Natural killer cell treated with Interleukin-12 subunit alpha and Interleukin-12 subunit beta and Interleukin-15 and Interleukin-18, amount 100 ng/mL, for 72 hours (primary cell): ENCODE measurements at places on chromosomes 3 and 15. TPM values are rescaled to one million over a fixed set of nuclear protein-coding genes. Genes with fewer than 3 reads are reported as not detected.
A peak's percentile ranks its signal among the peaks of the same experiment; 100 is the strongest.

The CHMP2B gene
- total RNA-seq = 29.9 TPM

The A4GNT gene
- total RNA-seq = not detected

The PIERCE2 gene
- total RNA-seq = not detected

The CLDN18 gene
- total RNA-seq = not detected

The PARP6 gene
- total RNA-seq = 48.5 TPM

The FBXW12 gene
- not detected for total RNA-seq

The CASR gene
- total RNA-seq = not detected

The ITIH3 gene
- total RNA-seq = not detected

DNA sequence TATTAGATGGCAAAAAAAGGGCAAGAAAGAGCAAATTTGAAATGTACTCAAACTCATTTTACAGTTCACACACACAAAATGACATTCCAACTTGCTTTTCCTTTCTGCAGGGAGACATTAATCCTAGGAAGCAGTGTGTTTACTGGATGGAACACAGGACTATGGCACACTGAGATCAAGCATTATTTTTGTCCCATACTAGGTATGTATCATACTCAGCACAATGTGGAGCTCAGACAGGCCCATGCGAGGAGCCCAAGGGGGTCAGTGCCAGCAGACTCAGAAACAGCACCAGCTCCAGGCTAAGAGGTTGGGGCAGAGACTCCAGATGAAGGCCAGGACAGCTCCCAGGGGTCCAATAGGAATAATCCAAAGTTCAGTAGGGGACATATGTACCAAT lies 30.8 kb upstream of the SLC35G2 start:
- no peak for DNase-seq

GRCh38 chr3:188468196-188468595 lies 314.2 kb downstream of the LPP start:
- DNase-seq = no peak

- DNase-seq = no peak
Observed at GRCh38 chr3:177781686-177782161, 584.4 kb upstream of the TBL1XR1 start.

GRCh38 chr3:29514170-29514569 lies 233.3 kb downstream of the RBMS3 start:
- DNase-seq = no peak

DNA sequence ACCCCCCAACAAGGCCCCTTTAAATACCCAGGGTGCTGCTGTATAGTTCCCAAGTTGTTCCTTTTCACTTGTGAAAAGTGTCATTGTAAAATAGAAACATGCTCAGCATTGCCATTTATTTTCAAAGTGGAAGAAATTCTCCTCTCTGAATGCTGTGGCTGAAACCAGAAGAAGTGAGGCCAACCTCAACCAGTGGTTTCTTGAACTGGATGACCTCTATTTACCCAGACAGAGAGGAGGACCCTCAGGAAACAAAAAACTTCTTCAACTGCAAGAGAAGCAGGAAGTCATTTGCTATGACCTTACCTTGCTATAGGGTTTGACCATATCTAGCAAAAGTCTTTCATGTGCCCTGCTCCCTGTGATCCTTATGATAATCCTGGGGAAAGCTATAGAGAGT lies 209.7 kb upstream of the RARB start:
- DNase-seq = no peak

DNA sequence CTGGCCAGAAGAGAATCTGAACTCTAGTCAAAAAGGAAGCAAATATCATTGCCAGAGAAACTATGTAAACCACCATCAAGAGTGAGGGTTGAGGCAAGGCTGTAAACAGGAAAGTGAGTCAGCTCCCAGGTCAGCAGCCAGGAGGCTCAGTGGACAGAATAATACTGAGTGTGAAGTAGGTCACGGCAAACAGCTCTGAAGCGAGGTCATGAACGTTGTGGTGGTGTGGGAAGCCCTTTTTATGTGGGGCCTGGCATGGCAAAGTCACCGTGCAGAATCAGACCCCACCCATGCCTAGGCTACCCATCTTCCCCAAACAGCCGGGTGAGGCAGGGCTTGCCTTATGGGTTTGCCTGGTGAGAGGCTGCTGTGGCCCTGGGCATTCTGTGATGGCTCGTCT lies 43.9 kb downstream of the THBS1 start:
- DNase-seq = peak; percentile 86

DNA sequence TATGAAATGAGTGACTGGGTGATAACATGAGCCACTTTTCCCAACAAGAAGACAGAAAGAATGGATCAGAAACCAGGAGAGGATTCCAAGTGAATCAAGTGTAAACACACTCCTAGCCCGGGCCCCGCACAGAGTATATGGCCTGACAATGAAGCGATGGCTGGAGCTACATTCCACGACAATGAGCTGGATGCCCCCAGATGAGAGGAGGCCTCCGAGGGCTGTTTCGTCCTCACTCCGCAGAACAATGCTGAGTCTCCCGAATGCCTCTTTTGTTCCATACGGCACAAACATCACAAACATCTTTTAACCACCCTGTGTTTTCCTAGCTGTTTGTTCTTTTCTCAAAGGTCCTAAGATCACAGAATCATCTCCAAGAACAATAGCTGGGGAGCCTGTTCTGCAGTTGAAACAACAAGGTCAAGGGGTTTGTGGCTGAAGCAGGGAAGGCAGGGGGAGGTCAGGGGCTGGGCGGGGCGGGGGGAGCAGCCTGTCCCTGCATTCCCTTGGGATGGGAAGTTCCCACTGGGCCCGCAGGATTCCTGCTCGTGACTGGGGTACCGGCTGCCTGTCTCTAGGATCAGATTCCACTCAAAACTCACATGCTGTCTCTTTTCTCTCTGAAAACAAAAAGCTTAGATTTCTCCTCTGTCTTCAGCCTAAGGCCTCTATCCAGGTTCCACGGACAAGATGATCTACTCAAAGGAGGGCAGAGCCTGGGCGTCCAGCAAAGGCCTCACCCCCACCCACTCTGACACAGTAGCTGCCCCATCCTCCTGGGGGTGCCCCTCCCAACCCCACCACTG lies 151.3 kb downstream of the XXYLT1 start:
- DNase-seq = no peak

GRCh38 chr3:123872621-123873020 lies 11.5 kb downstream of the MYLK start:
- DNase-seq = no peak

- no peak for DNase-seq
Observed at GRCh38 chr15:49110158-49110944, 45.0 kb downstream of the COPS2 start.

GRCh38 chr15:43911235-43911781 lies 84.5 kb downstream of the WDR76 start:
- DNase-seq = no peak

GRCh38 chr3:128681369-128681829 lies 30.8 kb upstream of the RPN1 start:
- no peak for DNase-seq

DNA sequence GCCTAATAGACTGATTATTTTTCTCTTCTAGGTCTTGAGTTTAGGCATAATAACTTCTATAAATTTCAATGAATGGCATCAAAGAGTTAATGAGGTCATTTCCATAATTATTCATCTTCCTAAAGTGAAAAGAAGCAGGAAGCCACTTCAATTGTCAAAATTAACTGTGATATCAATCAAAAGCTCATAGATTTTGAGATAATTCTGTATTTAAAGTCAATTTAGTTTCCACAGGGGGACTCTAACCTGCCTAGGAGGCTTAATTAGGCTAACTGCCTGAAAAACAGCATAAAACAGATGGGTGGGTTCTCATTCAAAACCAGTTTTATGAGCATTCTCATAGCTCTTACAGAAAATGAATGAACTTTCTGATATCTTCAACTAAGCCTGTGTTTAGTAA lies 177.8 kb downstream of the OTOL1 start:
- DNase-seq = no peak

- no peak for DNase-seq
Observed at GRCh38 chr15:53910852-53911251, 67.4 kb upstream of the UNC13C start.

- no peak for DNase-seq
Observed at GRCh38 chr15:57551715-57552677, 39.7 kb upstream of the MYZAP start.

DNA sequence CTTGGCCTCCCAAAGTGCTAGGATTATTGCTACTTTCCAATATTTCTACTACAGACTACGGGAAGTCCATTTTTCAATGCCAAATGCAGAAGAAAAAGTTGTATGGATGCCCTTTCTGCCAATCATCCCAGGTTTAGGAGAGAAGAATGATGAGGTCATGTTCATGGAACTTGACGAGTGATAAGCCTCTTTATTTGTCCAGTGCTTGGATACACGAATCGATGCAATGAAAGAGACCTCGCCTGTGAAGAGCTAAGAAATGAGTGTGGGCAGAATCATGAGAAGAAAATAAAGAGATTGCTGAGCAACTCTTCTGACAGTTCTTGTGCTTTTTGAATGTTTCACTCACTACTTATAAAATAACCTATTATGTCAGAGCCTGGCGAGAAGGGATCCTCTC lies 996 bp upstream of the SLC28A1 start:
- no peak for DNase-seq

DNA sequence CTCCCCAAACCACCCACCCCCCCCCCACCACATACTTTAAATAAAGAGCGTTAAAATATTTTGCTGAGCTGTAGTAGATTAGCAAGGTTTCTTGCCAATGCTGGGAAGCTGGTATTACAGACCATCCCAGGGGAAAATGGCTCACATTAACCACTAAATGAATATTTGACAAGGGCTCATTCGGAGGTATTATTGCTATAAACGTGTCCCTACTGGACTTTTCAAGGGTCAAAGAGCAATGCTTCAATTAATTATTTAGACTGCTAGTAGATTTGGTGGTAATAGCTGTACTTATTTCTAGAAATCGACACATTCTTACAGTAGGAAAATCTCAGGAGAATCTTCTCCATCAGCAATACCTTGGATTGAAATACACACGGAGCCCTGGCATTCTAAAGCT lies 5.2 kb downstream of the SOX2 start:
- no peak for DNase-seq

GRCh38 chr3:39130026-39130425 lies 22.5 kb downstream of the TTC21A start:
- no peak for DNase-seq

DNA sequence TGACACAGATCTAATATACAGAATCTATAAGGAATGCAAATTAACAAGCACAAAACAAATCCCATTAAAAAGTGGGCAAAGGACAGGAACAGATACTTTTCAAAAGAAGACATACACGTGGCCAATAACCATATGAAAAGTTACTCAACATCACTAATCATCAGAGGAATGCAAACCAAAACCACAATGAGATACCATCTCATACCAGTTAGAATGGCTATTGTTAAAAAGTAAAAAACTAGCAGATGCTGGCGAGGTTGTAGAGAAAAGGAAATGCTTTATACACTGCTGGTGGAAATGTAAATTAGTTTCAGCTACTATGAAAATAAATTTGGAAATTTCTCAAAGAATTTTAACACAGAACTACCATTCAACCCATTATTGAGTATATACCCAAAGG lies 50.7 kb downstream of the ADAMTS17 start:
- DNase-seq = no peak

DNA sequence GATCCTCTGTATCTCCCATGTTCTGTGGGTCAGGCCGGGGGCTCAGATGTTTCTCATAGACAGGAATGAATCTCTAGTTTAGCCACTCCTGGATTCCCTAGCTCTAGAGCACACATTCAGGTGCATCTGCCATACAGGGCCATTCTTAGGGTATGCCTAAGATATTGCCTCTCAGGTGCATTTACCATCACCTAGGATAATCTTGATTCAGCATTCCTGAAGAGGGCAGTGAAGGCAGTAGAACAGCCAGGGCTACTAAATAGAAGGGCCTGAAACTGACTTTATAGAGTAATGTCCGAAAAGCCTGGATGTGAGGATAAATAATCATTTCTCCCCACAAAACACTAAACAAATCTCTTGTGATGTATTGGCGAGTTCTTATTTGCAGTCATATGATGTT lies 882.0 kb downstream of the AGBL1 start:
- DNase-seq = no peak

GRCh38 chr15:74843445-74843828 lies 481 bp upstream of the ULK3 start:
- DNase-seq = no peak

DNA sequence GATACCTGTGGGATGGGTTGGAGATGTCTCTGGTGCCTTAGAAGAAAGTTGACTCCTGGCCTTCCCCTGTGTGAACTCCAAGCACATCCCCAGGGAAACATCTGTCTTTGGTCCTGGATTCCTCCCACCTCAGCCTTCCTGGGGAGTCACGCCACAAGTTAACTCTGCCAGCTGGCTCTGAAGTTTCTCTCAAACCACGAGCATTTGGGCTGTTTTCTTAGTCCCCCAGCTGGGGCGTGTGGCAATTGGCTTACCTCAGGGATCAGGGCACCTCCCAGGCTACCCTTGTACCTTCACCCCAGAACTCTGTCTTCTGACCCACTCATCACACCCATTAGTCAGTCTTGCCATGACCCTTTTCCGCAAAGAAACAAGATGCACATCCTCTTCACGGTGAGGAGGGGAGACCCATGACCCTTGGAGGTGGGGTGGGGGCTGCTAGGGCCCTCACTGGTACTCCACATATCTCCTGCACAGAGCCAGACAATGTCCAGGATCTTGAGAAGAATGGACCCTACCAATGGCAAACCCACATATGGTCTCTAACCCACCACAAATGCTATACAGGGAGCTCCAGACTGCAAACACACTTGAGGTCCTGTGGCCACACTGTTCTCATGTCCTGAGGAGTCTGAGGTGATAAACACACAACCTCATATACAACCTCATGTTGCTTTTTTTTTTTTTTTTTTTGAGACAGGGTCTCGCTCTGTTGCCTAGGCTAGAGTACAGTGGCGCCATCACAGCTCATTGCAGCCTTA lies 3.9 kb downstream of the NEIL1 start:
- no peak for DNase-seq

- DNase-seq = no peak
Observed at GRCh38 chr3:71251156-71251775, 332.3 kb downstream of the FOXP1 start.

DNA sequence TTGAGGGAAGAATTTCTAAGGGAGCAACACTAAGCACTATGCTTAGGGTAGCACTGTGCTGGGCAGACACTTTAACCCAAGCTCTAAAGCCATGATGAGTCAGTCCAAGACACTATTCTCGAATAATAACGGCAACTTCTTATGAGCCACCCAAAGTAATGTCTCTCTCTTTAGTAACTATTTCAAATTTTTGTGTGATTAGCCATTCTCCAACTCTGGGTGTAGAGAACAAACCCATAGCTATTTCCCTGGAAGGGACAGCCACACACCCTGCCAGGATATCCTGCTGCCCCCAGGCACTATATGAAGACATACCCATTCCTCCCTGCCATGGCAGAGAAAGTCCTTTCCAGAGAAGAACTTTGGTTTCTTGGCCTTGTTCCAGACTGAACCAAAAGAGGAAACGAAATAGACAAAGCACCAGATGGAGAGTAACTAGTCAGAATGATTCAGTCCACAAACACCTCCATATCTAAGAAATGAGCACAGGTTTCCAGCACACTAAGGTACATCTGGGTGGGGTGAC lies 384.9 kb upstream of the THBS1 start:
- DNase-seq = no peak
